RPMI7951 (cell line): ENCODE measurements at places on chromosomes 4 and X. TPM values are rescaled to one million over a fixed set of nuclear protein-coding genes. Genes with fewer than 3 reads are reported as not detected.

DNA sequence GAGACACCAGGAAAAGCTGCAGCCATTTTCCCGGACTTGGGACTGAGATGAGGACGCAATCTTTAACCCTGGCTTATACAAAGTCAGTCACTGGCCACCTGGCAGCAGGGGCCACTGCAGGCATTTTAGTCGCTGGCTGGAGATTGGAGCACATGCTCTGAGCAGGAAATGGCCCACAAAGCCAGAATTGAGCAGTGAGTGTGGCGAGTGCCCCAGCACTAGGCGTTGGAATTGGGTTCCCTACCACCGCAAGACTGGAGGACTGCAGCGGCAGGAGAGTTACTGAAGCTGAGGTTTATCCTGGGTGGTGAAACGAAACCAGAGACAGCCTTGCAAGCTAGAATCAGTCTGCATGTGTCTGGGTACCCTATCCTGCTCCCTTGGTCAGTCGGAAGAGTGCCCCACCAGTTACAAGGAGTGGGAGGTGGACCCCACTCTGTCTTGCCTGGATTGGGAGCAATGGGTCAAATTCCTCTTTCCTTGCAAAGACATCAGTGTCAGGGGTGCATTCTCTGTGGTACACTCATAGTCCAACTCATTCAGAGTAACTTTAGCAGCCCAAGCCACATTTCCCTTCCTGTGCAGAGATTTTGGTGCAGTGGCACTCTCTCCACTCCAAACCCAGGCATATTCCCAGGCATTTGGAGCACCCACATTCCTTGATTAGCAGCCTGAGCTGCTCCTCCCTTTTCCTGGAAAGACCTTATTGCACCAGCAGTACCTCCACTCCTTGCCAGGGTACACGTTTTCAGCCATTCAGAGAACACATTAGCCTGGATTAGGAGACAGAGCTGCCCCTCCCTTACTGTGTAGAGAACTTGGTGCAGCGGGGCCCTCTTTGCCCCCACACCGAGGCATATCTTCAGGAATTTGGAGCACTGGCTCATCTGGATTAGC is 36.7 kb upstream of the PLK4 start:
- DNase-seq: no peak

DNA sequence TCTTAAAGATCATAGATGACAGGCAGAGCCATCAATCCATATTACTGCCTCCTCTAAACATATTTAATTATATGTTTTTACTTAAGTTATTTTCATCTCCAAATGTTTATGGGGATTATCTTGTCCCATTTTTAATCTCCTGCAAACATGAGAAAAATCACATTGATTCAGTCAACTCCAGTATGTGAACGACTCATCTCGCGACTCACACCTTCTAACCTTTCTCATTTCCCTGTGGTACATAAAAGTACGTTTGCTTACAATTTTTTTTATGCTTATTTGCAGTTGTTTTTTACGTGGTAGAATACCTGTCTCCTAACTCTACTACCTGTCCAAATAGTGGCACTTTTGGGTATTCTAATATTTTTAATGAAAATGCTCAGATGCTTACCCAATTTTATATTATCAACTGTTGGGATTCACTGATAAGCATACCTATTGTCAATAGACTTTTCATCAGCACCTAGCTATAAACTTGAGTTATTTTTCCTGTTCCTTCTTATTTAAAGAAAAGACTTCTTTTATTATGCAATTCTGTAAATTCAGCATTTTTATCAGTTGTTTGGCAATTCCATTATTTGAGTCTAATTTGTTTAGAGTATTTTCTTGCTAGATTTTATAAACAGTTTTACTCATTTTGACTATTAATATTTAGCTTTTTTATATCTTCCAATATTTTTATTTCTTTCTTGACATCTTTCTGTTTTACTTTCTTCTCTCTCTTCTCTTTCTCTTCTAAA is 276.6 kb downstream of the ANK2 start:
- no peak for DNase-seq

GRCh38 chr4:86185659-86186058 is 174.2 kb downstream of the MAPK10 start:
- no peak for DNase-seq

The GAGE12J gene
- total RNA-seq: not detected in 2 replicates

The KCNE5 gene
- total RNA-seq: 0.12 and 0.20 TPM in 2 replicates

The NALF2 gene
- total RNA-seq: not detected in 2 replicates

The CBR4 gene
- 8.3 and 9.3 TPM in 2 replicates for total RNA-seq

DNA sequence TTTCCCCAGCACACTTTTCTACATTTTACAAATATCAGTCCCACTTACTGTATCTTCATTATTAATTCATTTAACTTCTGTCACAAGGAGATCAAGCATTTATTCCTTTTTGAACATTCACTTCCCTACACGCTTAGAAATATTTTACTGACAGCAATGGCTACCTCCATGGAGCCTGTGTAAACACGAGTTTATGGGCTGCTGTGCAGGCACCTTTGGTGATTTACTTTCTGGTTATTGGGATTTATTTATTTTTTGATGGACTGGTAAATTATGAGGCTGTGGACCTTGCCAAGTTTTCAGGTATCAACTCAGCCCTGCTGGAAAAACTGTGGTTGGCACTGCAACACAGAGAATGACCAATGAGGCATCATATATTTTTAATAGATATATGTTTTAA is 45.4 kb upstream of the PAQR3 start:
- DNase-seq: no peak

DNA sequence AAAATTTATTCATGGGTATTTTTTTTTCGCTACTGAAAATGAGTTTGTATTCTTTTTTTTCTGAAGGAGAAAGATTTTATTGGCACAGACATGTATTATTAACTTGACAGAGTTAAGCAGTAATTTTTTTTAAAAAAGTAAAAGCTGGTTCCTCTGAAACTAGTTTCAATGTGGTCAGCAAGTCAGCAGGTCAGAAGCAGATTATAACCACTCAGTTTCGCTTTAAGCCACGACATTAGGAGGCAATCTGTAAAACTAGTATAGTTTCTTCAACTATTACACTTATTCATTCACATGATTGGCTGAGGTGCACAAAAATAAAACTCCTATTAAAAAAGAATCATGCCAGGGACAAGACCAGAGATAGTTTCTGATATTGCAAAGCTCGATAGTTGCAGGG is 714.2 kb upstream of the PCDH7 start:
- no peak for DNase-seq

- DNase-seq: no peak
Measured at GRCh38 chr4:7372673-7373072, 62.1 kb downstream of the PSAPL1 start.

DNA sequence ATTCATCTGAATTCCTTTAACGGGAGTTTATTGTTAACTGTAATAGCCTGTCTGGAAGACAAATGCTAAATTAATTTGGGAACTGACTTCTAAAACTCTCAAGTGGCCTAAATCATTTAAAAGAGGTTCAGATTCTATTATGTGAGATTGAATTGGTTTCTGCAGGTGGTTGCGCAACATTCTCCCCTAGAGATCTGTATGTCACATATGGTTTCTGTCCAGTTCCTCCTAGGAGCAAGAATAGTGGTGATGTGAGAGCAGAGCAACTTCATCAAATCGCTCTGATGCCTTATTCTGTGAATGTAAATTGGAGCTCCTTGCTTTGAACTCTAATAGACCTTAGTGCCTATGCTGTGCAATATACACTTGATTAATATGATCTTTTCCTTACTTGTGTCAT is 144.6 kb upstream of the GPR101 start:
- no peak for DNase-seq

GRCh38 chrX:118116713-118117550 is at the start of gene KLHL13:
KLHL13 (minus strand) TSS chrX:118116810; CDS start chrX:118028473, 88,337 bp downstream.
- DNase-seq: peak; percentile 2

- no peak for DNase-seq
Measured at GRCh38 chr4:182877326-182877883, 39.8 kb downstream of the DCTD start.

- no peak for DNase-seq
Measured at GRCh38 chrX:40299641-40300046, 201.9 kb upstream of the BCOR start.

The MAOA gene
- 0.29 and 0.72 TPM in 2 replicates for total RNA-seq

The AADAT gene
- total RNA-seq: 3.4 and 4.7 TPM in 2 replicates

The WDR19 gene
- total RNA-seq: 13.9 and 14.9 TPM in 2 replicates

- DNase-seq: no peak
Measured at GRCh38 chr4:101071241-101071640, 276.1 kb downstream of the PPP3CA start.

DNA sequence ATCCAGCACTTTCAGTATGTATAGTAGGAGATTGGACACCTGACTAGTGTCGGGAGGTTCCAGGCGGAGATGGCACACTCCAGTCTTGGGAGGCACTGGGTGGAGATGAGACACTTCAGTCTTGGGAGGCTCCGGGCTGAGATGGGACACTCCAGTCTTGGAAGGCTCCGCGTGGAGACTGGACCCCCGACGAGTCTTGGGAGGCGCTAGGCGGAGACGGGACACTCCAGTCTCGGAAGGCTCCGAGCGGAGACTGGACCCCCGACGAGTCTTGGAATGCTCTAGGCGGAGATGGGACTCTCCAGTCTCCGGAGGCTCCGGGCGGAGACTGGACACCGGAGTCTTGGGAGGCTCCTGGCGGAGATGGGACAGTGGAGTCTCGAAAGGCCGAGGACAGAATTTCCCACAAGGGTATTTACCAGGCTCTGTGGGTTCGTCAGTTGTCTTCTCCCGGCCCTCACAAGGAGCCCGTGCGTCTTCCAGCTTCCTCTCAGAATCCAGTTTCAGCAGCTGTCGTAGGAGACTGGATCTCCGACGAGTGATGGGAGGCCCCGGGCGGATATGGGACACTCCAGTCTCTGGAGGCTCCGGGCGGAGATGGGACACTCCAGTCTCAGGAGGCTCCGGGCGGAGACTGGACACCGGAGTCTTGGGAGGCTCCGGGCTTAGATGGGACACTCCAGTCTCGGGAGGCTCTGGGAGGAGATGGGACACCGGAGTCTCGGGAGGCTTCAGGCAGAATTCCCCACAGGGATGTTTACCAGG is 952 bp downstream of the FAM47A start:
- no peak for DNase-seq

The DCX gene
- not detected in 2 replicates for total RNA-seq

- peak; percentile 13 for DNase-seq
Measured at GRCh38 chr4:10173037-10173753, 56.6 kb upstream of the WDR1 start.

GRCh38 chr4:119955256-119955655 is 111.4 kb downstream of the MAD2L1 start:
- no peak for DNase-seq

- peak; percentile 94 for DNase-seq
Measured at GRCh38 chr4:183142571-183143550, 43.8 kb downstream of the WWC2 start.

The MAML3 gene
- 1.9 and 3.2 TPM in 2 replicates for total RNA-seq

The STK26 gene
- 9.4 and 10.2 TPM in 2 replicates for total RNA-seq

The SPON2 gene
- total RNA-seq: 3.8 and 7.7 TPM in 2 replicates

The FRMPD3 gene
- not detected in 2 replicates for total RNA-seq

DNA sequence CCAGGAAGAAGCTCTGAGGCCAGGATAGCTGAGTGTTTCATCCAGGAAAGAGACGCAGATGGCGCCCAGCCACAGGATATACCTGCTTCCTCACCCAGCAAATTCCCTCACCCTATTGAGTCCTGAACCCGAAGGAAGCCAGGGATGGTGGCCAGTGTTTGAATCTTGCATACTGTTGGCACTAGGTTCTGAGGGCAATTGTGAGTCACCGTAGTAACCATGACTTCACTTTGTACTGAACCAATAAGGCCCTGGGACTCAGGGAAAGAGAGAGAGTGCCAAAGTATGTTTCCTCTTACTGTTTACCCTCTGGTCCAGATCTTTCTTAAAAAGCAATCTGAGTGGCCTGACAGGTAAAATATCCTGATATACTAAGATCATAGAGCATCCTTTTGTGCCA is 25.6 kb upstream of the SMIM10L2A start:
- peak; percentile 4 for DNase-seq

The CRLF2 gene
- total RNA-seq: not detected in 2 replicates

The PPP4R3C gene
- total RNA-seq: 0.10 TPM in 1 of 2 replicates, not detected in the other

DNA sequence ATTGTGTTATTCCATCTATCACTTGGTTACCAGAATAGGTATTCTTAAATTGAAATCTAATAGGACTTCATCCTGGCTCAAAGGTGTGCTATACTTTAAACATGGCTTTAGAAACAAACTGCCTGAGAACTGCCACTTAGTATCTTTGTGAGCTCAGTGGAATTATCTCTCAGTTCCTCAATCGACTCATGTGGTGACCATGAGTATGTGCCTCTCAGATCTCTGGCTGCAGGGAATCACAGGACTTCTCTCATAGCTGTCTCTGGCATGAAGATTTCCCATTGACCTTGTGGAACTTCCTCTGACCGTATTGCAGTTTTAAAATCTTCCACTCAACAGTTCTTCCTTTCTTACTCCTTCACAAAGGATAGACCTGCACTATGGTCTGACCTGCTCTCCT is 681.9 kb upstream of the BOD1L1 start:
- no peak for DNase-seq
